C1 segment of cervical spinal cord (tissue), 14 donors: ENCODE measurements at places on chromosomes 6 and 20.

- no peak for DNase-seq
These were observed 15.8 kb upstream of the MAP7 start for GRCh38 chr6:136566007-136566487.

GRCh38 chr20:10928841-10929421 is 255.1 kb upstream of the JAG1 start:
- no peak for DNase-seq

GRCh38 chr6:81722506-81723223 is 29.8 kb downstream of the TENT5A start:
- DNase-seq, result no peak

DNA sequence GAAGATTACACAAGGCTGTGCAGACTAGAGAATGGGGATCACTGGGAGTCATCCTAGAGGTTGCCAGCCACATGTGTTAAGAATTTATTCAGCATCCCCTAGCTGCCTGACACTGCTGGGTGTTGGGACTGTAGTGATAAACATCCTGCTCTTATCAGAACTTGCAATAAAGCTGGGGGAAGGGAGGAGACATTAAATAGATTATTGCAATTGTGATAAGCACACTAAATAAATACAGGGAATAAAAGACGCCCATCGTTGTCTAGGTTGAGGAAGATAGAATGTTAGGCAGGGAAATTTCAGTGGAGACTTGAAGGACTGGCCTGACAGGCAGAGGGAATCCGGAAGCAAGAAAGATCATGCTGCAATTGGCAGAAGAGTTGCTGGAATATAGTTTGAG is 33.2 kb upstream of the TRAM2 start:
- no peak for DNase-seq

DNA sequence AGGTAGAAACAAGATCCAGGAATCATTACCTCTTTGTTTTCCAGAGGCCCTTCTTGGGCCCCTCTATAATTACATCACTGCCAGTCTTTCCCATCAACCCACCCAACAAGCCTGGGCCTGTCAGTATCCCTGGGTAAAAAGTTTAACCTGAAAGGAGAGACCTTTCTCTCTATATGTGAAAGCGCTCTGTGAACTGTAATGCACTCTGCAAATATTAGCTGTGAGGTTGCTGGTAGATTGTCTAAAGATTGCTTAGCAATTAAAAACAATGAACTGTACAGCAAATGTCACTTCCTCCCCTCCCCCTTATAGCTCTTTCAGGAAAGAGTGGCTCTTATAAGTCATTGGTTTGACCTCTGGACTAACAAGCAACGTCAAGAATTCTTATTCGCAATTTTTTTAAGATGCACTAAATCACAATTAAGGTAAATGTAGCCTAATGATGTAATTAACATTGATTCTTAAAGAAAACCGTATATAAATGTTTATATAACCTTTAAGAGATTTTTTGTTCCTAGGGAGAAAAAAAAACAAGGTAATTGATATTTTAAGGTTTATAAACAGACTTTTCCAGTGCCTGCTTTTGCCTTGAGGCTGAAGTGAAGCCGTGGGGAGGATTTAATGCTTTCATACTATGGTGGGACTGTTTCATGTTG is 18.4 kb downstream of the ECT2L start:
- no peak for DNase-seq

- DNase-seq, result no peak
These were observed 6.9 kb upstream of the PRND start for GRCh38 chr20:4714818-4715217.

- no peak for DNase-seq
These were observed 1.9 kb downstream of the ELOVL2 start for GRCh38 chr6:11042025-11042749.

DNA sequence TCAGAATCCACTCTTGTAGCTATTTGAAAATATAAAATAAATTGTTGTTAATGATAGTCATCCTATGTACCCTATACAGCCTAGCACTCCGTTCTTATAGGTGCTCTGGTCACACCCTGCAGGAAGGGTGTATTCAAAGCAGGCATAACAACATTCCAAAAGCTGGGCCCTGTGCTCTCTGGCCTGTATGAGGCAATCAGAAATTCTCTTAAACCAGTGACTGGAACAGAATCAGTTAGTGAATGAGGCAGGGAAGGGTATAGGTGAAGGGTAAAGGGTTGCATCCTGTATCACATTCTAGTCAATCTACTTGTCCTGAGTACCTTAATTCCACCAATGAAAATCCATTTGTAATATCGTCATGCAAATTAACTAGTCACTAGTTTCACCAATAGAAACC is 154.5 kb upstream of the ZNF217 start:
- no peak for DNase-seq

- DNase-seq, result no peak
These were observed 40.1 kb upstream of the BCAS1 start for GRCh38 chr20:54110457-54110856.

DNA sequence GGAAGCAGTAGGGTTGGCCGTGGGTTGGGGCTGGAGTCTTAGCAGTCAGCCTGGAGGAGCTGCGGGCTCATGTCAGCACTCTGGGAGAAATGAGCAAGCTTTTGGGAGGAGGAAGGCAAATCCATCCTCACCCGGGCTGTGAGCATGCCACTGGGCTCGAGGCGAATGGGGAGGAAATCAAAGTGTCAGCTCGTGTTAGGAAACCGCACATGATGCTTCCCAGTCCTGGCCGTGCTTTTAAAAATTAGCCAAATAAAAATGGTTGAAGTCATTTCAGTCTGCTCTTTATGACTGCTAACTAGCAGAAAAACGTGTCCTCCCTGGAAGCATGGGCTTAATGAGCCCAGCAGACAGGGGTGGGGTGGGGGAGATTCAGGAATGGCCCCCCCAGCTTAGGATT is 98.1 kb downstream of the NFATC2 start:
- no peak for DNase-seq

DNA sequence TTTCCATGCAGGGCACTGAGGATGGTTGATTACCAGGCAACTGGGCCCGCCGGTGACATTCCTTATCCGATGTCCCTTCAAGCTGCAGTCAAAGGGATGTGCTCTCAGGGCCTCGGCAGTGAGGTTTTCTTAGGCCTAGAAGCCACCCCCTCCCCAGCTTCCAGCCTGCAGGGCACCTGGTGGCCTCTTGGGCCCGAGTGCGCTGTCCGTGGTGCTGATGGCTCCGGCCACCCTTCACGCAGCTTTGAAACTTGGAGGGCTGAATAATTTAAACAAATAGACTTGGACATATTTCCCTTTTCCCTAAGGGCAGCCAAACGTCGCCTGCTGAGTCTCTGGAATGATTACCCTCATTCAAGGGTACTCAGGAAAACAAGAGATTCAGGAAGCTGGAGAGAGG is 8.9 kb upstream of the MLN start:
- no peak for DNase-seq

DNA sequence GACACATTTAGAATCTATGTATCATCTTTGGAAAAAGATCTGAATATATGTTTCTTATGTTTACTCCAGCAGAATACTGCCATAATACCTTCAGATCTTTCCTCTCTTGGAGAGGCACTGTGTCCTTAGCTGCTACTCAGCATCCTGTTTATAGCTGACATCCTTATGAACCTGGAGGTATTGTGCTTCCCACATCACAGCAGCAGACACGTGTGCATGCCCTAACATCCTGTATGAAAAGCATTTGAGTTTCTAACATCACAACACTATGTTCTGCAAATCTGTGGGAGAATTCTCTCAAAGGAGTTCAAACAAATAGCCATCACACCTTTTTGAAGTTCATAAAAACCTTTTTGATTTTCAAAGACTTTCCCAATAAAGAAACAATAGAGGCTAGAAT is 216.0 kb downstream of the GJA1 start:
- DNase-seq, result no peak

- DNase-seq, result no peak
These were observed 83.7 kb upstream of the RALY start for GRCh38 chr20:33910056-33910455.

DNA sequence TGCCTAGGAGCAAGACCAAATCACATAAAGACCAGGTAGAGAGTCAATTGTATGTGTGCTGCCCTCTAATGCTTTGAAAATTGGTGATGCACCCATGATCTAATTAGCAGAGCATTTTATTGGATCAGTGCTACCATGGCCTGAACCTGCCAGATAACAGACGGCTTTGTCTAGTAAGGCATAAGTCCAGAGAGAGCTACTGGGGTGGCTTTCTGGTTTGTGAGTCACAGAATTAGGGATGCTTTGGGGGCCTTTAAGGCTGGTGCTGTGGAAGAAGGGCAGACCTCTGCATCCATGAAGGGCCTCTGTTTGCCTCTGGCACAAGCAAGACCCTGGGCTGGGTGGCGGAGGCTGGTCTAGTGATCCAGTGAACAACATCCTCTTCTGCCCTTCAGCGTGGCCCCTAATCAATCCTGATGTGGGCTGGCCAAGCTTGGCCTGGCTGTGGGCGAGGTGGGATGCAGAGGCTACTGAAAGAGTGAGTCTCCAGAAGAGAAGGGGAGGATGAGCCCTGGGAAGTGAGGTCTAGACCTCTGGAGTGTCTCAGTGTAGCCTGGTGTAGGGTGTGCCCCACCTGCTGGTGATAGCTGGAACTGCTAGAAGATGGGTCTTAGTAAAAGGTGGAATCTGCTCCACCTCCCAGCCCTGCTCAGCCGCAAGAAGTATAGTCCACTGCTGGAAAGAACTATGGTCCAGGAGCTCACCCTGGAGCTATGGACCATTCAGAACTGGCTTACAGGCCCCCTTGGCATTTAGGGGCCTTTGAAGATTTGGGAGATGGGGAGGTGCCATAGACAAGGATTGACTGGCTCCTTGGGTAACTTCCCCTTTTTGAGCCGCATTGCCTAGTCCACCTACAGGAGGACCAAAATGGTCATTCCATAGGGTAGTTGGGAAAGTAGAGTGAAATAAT is 36.7 kb upstream of the AAR2 start:
- DNase-seq, result peak; percentile 62

GRCh38 chr6:116384727-116385458 is 14.1 kb downstream of the DSE start:
- no peak for DNase-seq

DNA sequence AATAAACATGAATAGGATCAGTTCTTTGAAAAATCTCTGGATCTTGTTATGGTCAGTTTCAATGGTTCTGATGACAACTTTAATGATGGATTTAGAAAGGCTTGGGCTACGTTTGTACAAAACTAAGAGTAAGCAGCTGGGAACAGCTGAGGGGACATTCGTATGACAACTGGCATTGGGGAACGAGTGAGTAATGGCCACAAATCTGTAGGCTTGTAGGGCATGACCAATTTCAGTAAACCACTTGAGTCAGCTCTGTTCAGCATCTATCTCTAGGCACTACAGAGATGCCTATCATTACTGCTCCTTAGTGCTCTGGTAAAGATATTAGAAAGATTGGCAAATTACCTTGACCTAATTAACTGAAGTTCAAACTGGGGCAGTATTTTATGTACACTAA is 1375.6 kb downstream of the EPHA7 start:
- DNase-seq, result no peak

GRCh38 chr6:10733151-10733715 is 10.4 kb downstream of the TMEM14C start:
- no peak for DNase-seq

DNA sequence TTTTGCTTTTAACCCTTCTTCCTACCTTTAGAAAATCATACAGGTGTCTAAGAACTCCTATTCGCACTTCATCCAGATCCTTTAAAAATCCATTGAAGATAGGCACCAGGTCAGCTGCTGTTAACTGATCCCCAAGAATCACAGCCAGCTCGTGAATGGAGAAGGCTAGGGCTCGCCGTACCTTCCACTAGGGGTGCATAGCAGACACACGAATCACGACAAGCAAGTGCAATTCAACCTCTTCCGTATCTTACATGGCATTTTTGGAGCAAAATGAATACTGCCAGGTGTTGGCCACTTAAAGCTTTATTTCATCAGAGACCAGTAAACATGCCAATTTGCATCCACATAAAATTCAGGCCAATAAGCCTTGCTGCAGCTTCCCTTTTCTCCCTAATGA is 10.8 kb upstream of the ANKRD60 start:
- no peak for DNase-seq

DNA sequence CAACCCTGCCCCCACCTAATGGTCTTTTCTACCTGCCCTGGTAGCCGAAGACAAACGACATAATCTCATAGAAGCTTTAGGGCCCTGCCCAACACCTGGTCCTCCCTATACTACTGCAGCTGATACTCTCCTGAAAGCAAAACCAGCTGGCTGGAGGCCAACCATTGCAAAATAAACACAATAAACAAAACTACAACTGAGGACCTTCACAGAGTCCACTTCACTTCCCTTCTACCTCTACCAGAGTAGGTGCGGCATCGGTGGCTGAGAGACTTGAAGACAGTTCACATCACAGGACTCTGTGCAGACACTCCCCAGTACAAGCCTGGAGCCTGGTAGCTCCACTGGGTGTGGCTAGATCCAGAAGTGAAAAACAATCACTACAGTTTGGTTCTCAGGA is 476.2 kb downstream of the MMUT start:
- no peak for DNase-seq

- no peak for DNase-seq
These were observed 296.6 kb upstream of the MANEA start for GRCh38 chr6:95280686-95281273.

DNA sequence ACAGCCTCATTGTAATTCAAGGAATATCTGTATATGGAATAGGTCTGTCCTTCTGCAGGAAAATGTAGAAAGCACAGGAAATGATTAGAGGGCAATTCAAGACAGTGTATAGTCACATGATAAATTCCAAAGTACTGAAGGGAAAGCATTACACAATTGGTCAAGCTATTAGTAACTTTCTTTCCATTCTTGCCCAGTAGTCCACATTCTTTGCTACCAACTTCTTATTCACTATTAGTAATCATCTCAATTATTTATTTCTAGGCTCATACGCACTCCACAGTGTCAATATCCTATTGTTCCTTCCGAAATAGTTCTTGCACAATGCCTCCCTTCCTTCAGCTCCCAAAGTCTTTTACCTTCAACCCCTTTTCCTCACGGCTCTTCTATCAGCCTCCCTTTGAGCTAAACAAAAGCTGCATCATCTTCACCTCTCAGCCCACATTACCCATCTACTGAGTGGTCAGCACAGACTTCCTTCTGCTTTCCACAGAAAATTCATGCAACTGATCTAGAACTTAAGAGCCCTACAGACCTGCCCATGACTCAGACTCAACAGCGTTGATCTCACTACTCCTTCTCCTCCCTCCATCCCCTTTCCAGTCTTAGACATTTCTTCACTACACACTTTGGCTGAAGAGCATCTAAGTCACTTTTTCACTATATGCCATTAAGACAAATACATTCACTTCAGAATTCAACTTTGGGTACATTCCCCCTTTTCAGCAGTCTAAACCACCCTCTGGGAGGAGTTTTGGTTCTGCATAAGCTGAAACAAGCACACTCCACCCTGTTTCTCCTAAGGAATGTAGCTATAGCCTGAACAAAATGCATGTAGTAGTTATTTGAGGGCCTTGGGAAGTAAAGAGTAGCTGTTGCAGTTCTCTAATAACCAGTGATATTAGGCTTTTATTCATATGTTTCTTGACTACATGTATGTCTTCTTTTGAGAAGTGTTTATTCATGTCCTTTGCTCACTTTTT is 157.9 kb downstream of the KIF16B start:
- no peak for DNase-seq
